ENCODE measurements at places on chromosomes 4 and X.
A peak's percentile ranks its signal among the peaks of the same experiment; 100 is the strongest.

GRCh38 chr4:153824501-153824900, 35.6 kb upstream of the SFRP2 start:
- DNase-seq = no peak

- DNase-seq = no peak
These were observed 55.1 kb upstream of the F9 start for GRCh38 chrX:139475432-139475831.

- DNase-seq = no peak
These were observed 67.2 kb upstream of the BRWD3 start for GRCh38 chrX:80876877-80877276.

- DNase-seq = no peak
These were observed 3.4 kb downstream of the SORCS2 start for GRCh38 chr4:7195546-7196287.

DNA sequence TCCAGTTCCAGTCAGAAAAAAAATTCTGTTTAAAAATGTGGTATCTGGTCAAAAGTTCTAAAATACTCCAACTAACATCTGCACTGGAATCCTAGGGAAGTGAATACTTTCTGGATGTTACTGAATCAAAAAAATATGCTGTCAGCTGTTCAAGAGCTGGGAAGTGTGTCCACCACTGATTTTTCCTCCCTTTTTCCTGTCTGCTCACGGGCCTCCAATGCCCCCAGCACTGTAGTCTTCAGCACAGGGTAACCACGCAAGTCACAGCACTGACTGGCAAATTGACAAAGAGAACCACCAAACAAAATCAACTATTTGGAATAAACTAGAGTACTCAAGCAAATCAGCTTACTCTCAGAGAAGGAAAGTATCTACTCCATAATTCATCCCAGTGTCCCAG, 9.9 kb downstream of the VEGFC start:
- no peak for DNase-seq

DNA sequence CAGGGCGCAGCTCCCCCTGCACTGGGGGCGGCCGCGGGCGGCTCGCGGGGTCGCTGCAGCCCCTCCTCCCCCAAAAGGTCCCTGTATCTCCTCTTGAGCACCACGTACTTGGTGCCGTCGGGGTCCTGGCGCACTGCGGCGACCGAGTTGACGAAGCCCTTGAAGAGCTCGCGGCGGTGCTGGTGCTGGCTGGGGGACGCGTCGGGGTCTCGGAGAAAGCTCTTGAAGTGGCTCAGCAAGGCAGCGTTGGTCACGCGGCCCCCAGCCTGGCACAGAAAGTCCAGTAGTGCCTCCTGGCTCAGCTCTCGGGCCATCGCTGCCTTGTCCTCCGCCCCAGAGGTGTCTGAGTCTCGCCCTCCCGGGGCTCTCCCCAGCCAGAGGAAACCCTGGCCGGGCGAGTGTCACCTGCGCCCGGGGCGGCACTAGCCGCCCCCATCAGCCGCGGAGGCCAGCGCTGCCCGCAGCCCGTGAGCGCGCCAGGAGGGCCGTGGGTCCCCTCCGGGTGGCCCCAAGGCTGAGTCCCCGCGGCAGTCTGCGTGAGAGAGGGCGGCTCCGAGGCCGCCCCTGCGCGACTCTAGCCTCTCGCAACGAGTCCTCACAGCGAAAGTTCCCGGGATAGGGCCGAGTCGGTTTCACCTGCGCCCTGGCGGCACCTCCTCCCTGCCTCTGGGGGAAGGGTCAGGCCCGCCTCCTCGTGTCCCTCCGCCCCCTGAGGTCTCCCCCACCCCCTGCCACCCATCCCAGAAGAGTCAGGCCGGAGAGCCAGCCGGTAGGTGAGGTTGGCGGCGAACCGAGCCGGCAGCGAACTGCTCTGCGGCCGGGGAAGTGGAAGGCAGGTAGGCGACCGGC, at the start of gene SOWAHB:
Gene SOWAHB, minus strand, starts transcription at position 609 of the 849 bp plus-strand sequence. Its CDS starts 295 bp downstream, at position 314.
- peak; percentile 42 for DNase-seq

GRCh38 chrX:13419276-13419675, 99.4 kb upstream of the ATXN3L start:
- no peak for DNase-seq

DNA sequence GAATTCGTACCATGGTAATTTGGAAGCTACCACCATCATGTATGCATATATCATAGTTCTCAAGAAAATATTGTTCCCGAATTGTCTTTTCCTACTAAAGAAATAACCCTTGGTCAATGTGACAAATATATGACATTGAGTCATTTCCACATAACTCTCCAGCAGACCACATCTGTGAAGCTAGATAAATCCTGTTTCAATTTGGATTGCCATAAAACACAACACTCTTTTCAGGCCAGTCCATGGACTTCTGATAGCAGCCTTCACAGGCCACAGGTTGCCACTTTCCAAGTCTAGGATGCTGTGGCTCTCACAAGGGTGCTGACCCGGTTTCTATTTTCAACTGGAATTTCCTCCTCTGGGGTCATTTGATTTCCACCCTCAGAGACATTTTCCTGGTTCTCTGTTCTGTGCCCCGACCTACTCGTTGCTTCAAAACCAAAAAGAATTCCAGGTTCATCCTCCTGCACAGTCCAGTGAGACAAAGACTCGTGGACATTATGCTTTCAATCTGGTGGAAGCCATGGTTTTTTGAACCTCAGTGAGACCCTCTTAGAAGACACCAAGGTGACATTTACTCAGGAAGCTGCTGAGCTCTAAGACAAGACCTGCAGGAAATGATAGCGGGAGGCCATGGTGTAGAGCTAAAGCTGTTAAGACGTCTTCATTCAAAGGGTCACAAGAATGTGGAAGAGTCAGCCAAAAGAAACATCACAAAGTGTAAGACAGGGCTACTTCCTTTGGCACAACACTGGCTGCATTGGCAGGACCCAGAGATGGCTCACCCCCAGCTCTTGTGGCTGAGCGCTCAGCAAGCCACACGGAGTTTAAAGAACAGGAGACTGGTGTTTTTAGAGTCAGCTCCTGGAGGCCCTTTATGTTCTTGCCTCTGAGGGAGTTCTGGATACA, 119.8 kb downstream of the AMELX start:
- no peak for DNase-seq

GRCh38 chr4:8848507-8849265, 23.0 kb downstream of the HMX1 start:
- no peak for DNase-seq

DNA sequence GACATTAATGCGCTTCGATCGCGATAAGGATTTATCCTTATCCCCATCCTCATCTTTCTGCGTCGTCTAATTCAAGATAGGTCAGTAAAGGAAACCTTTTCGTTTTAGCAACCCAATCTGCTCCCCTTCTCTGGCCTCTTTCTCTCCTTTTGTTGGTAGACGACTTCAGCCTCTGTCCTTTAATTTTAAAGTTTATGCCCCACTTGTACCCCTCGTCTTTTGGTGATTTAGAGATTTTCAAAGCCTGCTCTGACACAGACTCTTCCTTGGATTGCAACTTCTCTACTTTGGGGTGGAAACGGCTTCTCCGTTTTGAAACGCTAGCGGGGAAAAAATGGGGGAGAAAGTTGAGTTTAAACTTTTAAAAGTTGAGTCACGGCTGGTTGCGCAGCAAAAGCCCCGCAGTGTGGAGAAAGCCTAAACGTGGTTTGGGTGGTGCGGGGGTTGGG, 528 bp upstream of the FGF2 start:
- no peak for DNase-seq

GRCh38 chr4:162977788-162978187, 188.9 kb downstream of the NAF1 start:
- no peak for DNase-seq

DNA sequence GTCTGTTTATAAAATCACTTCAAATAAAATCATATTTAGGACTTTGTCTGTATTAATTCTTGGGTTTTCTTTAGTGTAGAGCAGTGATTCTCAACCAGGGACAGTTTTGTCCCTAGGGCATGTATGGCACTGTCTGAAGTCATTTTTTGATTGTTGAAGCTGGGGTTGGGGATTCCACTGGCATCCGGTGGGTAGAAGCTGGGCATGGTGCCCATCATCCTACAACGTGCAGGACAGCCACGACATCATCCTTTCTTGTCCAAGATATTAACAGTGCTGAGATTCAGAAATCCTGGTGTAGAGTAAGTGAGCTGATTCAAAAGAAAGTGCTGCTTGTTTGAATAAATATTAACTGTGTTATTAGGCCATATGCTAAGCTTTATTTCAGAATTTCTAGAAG, 28.6 kb downstream of the DCLK2 start:
- no peak for DNase-seq

GRCh38 chrX:86103061-86103460, 45.2 kb upstream of the DACH2 start:
- no peak for DNase-seq

- no peak for DNase-seq
These were observed 249.4 kb downstream of the NDST4 start for GRCh38 chr4:114864060-114864459.

DNA sequence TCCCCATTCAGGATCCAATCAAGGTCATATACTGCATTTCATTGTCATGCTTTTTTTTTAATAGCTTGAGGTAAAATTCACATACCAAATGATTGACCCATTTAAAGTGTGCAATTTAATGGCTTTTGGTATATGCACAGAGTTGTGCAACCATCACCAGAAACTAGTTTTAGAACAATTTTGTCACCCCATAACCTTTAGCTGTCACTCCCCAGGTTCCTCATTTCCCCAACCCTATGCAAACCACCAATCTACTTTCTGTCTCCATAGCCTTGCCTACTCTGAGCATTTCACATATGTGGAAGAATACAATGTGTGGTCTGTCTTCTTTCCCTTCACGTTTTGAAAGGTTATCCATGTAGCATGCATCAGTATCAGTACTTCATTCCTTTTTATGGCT, 1.4 kb upstream of the SMAD1 start:
- no peak for DNase-seq

GRCh38 chr4:155304375-155304774, 72.4 kb downstream of the MAP9 start:
- DNase-seq = no peak

- no peak for DNase-seq
These were observed 419.3 kb upstream of the SLIT2 start for GRCh38 chr4:19832411-19832810.

- DNase-seq = no peak
These were observed 12.3 kb upstream of the ZNF630 start for GRCh38 chrX:48083706-48084105.

GRCh38 chrX:816411-816810, 185.8 kb downstream of the SHOX start:
- DNase-seq = no peak

- no peak for DNase-seq
These were observed 35.3 kb upstream of the DCX start for GRCh38 chrX:111447298-111447697.

DNA sequence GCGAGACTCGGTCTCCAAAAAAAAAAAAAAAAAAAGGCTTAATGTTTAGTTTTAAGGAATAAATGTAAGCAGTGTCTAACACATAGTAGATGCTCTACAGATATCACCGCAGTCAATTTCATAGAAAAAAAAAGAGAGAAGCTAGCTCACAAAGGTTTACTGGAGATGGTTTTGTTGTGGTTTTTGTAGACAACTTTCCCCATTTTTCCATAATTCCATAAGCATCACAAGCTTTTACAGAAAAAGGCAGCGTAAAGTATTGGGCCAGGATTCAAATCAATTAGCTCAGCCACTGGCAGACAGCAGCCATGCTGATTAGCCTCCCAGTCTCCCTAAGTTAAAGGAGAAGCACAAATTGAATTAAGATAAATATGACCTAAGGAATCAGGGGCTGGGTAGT, 1.5 kb downstream of the GRSF1 start:
- no peak for DNase-seq

GRCh38 chr4:173212379-173212778, 43.8 kb downstream of the GALNT7 start:
- no peak for DNase-seq

GRCh38 chr4:125961626-125962025, 646.9 kb downstream of the FAT4 start:
- DNase-seq = no peak

GRCh38 chrX:53379747-53380146, 42.7 kb downstream of the SMC1A start:
- DNase-seq = no peak

DNA sequence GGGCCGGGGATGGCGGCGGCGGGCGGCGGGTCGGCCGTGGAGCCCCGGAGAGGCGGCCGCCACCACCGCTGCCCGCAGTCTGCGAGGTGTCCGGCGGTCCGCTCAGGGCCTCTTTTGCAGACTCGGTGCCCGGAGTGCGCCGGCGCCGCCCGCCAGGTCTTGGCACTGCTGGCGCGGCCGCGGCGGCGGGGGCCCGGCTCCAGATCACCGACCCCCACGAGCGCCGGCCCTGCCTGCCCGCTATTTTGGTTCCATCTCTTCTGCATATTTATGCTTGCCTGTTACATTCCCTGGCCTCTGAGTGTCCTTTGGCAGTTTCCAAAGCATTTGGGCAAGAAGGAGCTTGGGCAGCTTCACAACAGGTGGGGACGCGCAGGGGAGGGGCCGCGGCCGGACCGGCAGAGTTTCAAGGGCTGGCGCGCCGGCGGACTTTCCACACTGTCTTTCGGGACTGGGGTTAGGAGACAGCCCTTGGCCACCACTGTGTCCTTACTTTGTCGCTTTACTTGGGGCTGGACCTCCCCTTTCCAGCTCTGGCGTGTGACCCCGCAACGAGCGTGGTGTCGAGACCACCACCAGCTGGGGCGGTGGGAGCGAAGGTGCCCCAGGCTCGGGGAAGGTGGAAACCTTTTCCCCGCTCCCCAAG, 668 bp upstream of the TAPT1 start:
- DNase-seq = peak; percentile 30

DNA sequence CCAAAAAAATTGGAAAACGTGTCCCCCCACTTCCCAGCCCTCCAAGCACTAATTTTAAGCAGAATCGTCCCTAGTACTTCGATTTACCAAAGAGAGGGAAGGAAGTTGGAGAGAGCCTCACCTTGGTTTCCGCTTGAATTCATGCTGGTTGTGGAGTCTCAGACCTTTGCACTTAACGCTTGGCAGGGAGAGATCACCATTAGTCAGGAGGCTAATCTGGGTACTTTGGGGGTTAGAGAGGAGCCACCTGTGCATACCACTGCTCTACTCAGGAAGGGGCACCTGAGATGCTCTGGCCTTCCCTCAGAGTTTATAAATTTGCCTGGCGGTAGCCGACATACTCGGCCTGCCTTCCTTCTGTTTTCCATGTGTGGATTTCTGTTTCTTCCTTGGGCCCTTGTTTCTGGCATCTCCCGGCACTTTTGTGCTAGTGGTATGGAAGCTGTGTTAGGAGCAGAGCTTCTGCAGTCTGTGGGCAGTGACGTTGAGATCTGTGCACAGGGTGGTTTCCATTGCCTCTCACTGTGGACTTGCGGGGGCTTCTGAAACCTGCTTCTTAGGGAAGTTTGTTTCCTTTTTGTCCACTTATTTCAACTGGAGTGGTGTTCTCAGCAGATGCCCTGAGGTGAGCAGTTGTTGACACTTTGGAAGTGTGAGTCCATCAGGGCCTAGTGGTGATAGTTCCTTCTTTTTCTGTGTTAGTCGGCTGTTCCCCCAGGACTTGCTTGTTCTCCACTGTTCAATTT, 104.2 kb downstream of the TMEM131L start:
- no peak for DNase-seq

GRCh38 chrX:9578083-9578779, 113.4 kb downstream of the TBL1X start:
- no peak for DNase-seq

- DNase-seq = no peak
These were observed 3.5 kb downstream of the BEND4 start for GRCh38 chr4:42149004-42149403.

GRCh38 chr4:48854982-48855381, 24.1 kb downstream of the OCIAD1 start:
- DNase-seq = no peak

- DNase-seq = no peak
These were observed 770.1 kb upstream of the GALNTL6 start for GRCh38 chr4:171042989-171043524.

GRCh38 chr4:6566391-6567190, 8.4 kb upstream of the MAN2B2 start:
- no peak for DNase-seq
